ENCODE measurements at places on chromosomes 4 and X.
A peak's percentile ranks its signal among the peaks of the same experiment; 100 is the strongest.

- peak; percentile 95 for DNase-seq
Measured at GRCh38 chr4:5371415-5372190, 320.3 kb downstream of the STK32B start.

GRCh38 chr4:152100379-152101201 lies 339.8 kb upstream of the GATB start:
- DNase-seq, result no peak

GRCh38 chr4:138835832-138836533 lies 179.6 kb upstream of the NOCT start:
- DNase-seq, result peak; percentile 25

DNA sequence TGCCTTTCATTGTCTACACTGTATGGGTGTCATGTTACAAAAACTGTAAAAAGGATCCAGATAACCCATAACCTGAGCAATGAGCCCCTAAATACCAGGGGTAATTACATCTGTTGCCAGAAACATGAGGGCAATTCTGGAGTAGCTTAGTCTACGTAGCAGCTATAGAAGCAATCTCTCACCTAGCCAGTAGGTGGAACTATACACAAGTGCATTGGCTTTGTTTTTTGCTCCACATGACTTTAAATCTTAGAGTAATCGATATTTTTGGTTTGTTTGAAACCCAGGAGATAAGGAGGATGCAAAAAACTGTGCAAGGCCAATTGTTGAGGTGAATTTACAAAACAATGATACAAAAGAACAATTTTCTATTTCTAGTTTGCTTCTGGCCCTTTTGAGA lies 57.5 kb downstream of the GPR82 start:
- DNase-seq, result peak; percentile 17

DNA sequence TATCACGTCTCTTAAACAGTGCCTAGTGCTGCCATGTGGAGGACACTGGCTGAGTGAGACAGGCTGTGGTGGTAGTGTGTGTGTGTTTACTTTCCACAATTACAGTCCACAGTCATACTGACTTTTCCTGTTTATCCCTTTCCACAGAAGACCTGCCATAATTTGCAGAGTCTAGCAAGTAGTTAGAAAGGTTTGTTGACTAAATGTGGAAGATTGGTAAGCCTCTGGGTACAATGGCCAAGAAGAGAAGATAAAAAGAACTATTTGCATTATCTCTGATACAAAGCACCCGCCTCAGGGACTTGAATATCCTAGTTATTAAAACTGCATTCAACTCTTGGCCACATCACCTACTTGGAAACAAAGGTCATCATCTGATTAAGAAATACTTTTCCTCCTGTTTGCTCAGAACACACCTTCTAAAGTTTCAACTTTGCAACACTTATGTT lies 89.1 kb downstream of the FAM13A start:
- no peak for DNase-seq

GRCh38 chr4:40264995-40265909 lies 68.4 kb downstream of the RHOH start:
- DNase-seq, result peak; percentile 7

DNA sequence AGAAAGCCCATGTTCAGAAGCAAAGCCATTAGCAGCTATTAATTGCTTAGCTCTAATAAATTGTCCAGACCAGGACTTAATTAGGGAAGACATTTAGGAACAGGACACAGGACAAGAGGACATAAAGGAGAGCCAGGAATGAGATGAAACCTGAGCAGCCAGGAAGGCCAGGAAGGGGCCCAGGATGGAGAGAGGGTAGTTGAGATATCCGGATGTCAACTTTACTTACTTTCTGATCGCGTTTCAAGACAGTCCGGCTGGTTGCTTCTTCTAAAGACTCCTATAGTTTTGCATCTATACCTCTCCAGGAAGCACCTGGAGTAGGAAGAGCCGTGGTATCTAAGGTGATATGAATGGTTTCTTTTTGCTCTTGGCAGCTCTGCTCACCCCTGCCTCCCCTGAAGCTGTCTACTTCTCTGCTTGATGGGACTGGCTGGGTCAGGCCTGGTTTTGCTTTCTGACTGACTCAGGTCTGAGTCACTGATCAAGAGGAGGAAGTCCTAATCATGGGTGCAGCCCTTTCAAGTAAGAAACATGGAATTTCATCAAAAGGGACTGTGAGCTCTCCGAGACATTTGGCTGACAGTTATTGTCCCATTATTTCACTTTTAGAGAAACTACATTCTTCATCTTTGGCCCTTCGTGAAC lies 733.3 kb downstream of the RPA4 start:
- peak; percentile 76 for DNase-seq

DNA sequence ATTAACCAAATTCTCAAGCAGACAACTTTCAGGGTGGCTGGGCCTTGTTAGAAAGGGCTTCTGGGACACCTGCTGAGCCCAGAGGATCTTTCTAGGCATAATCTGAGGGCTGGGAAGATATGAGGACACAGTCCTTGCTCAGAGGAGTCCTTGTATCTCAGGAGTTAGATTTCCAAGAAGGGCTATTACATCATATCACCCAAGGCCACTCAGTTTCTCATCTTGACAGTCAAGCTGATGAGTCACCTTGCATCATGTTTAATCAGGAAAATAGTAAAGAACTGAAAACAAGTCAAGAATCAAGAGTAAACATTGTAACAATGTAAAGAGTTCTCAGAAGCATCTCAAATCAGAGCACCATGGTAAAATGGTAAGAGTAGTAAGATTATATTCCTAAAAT lies 4.0 kb downstream of the PCYT1B start:
- DNase-seq, result no peak

GRCh38 chr4:121863799-121864198 lies 6.5 kb downstream of the BBS7 start:
- no peak for DNase-seq

DNA sequence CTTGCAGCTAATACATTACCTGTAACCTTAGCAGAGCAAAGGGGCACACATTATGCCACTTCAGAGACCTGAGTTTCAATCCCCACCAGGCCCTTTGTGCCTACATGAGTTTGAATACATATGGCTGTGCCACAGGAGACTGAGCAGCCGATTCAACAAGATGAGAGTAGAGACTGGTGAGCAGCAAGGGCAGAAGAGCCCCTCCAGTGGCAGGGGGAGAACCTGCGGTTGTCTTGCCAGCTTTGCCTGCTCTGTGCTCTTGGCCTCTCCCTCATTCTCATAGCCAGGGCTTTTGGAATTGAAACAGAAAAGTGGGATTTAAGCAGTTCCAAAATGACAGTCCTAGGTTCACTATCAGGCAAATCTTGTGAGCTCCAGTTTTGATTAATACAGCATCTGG lies 52.3 kb upstream of the CLNK start:
- no peak for DNase-seq

- peak; percentile 86 for DNase-seq
Measured at GRCh38 chr4:120692964-120693363, 229.6 kb downstream of the PRDM5 start.
